ENCODE measurements at places on chromosomes 13 and 19. TPM values are rescaled to one million over a fixed set of nuclear protein-coding genes. Genes with fewer than 3 reads are reported as not detected.

The RUBCNL gene
- total RNA-seq, result 1.1 TPM

The POGLUT2 gene
- total RNA-seq, result 7.2 TPM

The CDX2 gene
- total RNA-seq, result 0.26 TPM

The UCHL3 gene
- total RNA-seq, result 16.4 TPM

The ZNF577 gene
- total RNA-seq, result 32.2 TPM

The C13orf42 gene
- not detected for total RNA-seq

The FXYD7 gene
- total RNA-seq, result 2.8 TPM

The SPIB gene
- total RNA-seq, result not detected

Data from ovary (tissue), 10 donors.